Smooth muscle cell of bladder (primary cell): ENCODE measurements at places on chromosomes 5 and 9. TPM values are rescaled to one million over a fixed set of nuclear protein-coding genes. Genes with fewer than 3 reads are reported as not detected.

Gene JAKMIP2
- total RNA-seq = under 0.01 and 0.57 TPM in 2 replicates

Gene TXNDC8
- total RNA-seq = not detected in 2 replicates

Gene TCF7
- 0.28 and 0.55 TPM in 2 replicates for total RNA-seq

Gene DAPK1
- 23.8 and 30.0 TPM in 2 replicates for total RNA-seq

Gene OR1Q1
- not detected in 2 replicates for total RNA-seq

Gene PHYHD1
- total RNA-seq = 6.4 and 7.6 TPM in 2 replicates

Gene C9orf50
- 0.14 and 0.18 TPM in 2 replicates for total RNA-seq

Gene ZDHHC11
- total RNA-seq = 1.00 and 1.7 TPM in 2 replicates

Gene NUTM2G
- total RNA-seq = not detected in 2 replicates

Gene PCDHB14
- 0.46 and 0.85 TPM in 2 replicates for total RNA-seq

Gene ANKRD34B
- total RNA-seq = under 0.01 TPM in 1 of 2 replicates, not detected in the other

Gene ARL14EPL
- total RNA-seq = 0.18 TPM in 1 of 2 replicates, not detected in the other

Gene SHOC1
- under 0.01 TPM in 1 of 2 replicates, not detected in the other for total RNA-seq

Gene CDK5RAP2
- 20.8 and 27.5 TPM in 2 replicates for total RNA-seq
